ENCODE measurements at places on chromosomes 3 and 15. TPM values are rescaled to one million over a fixed set of nuclear protein-coding genes. Genes with fewer than 3 reads are reported as not detected.

DNA sequence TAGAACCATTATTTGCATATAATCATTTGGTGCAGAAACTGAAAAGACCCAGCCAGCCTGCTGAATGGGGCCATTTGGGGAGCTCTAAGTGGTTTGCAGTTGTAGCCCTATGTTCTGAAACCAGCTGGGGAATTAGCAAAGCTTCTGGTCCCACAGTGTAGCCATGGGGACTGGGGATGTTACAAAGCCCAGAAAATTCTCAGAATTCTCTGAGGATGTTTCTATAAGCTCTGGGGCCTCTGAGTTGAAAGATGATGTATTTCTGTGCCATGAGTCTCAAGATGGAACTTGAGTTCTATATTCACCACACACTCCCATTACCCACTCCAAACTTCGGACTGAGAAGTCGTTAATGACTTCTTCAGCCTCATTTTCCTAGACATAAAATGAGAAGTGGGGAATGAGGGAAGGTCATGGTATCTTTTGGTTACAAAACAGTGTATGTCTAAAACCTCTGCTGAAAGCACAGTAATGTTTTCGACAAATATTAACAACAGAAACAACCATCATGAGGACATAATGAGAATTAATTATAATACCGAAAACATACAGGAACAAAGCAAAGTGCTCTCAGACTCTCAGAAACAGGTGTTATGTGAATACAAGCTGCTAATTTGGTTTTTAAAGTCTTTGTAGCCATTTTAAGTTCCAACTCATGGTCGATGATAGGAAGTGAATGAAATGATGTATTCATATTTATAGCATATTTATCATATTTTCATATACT is 89.4 kb downstream of the RFTN1 start:
- H3K4me3 ChIP-seq: no peak overlapping the region
- no peaks in the 10 kb centered on the region for H3K27me3 ChIP-seq
- H3K36me3 ChIP-seq: no peaks in the 10 kb centered on the region
- no peak overlapping the region for H3K27ac ChIP-seq
- no peak for DNase-seq

Gene EXD1
- total RNA-seq: not detected

Gene FETUB
- total RNA-seq: not detected

Gene NR2E3
- total RNA-seq: under 0.01 TPM

- DNase-seq: no peak
- H3K4me1 ChIP-seq: peaks cover 2% of the 10 kb centered on the region
- peaks cover 16% of the 10 kb centered on the region for H3K27me3 ChIP-seq
- no peak overlapping the region for H3K27ac ChIP-seq
- H3K4me3 ChIP-seq: no peak overlapping the region
Measured at GRCh38 chr3:196985954-196986885, 17.6 kb upstream of the PIGZ start.

- no peaks in the 10 kb centered on the region for H3K4me1 ChIP-seq
- no peaks in the 10 kb centered on the region for H3K27me3 ChIP-seq
- no peaks in the 10 kb centered on the region for H3K36me3 ChIP-seq
- no peak overlapping the region for H3K27ac ChIP-seq
Measured at GRCh38 chr3:28252001-28252431, 10.6 kb downstream of the CMC1 start.
